SK-N-MC (cell line): ENCODE measurements at places on chromosomes 1 and 21.

DNA sequence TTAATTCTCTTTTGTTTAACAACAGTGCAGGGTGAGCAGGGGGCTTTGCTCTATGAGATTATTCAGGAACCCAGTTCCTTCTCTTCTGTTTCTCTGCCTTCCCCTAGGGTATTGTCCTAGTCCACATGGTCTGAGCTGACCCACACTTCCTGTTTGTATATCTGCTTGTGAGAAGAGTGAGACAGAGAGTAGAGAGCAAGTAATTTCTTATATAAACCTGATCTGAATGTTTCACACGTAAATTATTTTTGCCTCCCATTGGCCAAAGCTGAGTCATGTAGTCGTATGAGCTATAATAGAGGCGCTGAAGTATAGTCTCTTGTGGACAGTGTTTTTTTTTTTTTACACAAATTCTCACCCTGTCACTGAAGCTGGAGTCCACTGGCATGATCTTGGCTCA lies 134.2 kb upstream of the SERTAD4 start:
- DNase-seq: no peak

- DNase-seq: no peak
These were observed 154.9 kb downstream of the PAPPA2 start for GRCh38 chr1:176617881-176618280.

DNA sequence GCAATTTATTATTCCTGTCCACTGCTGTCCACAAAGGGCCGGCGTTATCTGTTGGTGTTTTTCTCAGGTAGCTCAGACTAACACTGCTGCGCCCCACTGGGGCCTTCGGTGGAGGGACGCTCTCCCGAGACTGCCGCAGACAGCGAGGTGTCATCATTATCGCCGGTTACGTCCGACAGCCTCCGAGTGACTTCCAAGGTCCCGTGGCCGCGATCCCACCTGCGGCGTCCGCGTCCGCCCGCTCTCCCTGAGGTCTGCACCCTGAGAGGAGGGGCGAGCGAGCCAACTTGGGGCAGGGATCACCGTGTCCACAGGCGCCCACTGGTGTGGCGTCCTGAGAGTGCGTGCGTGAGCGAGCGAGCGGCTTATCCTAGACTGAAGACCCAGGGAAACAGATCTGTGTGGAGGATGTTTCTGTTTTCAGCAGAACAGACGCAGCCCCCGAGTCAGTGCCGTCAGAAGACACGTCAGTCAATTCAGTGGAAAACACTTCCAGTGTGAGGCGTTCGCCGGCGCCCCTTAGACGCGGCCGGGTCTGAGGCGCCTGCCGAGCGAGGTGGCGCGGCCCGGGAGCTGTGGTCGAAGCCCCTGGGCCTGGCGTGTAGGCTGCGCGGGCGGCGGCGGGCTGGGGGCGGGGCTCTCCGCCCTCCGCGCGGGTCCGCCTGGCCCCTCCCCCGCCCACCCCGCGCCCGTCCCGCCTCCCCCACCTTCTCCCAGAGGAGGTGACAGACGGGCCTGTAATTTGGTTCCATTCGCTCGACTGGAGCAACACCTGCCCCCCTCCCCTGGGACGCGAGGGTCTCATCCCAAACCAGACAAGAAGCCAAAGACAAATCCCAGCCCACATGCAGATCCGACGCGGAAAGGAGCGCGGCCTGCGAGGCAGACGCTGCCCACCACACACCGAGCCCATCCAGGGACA lies 12.6 kb downstream of the NHLH2 start:
- DNase-seq: no peak

- DNase-seq: no peak
These were observed 145.8 kb upstream of the TMPRSS15 start for GRCh38 chr21:18549214-18549905.

- DNase-seq: no peak
These were observed 643.2 kb downstream of the KCNT2 start for GRCh38 chr1:195965036-195965435.

DNA sequence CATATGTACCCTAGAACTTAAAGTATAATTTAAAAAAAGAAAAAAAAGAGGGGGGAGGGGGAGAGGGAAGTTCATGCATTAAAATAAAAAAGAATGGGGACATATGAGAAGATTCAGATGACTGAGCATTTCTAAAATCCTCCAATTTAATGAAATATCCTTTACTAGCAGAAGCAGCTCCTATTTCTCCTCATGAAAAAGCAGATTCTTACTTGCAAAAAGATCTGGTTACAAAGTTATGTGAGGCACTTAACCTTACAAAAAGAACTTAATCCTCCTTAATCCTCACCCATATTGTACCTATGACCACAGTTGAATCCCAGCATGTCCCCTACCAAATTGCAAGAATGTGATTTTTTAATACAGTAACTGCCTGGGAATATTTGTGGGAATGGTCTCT lies 298.5 kb downstream of the SRGAP2C start:
- DNase-seq: no peak

DNA sequence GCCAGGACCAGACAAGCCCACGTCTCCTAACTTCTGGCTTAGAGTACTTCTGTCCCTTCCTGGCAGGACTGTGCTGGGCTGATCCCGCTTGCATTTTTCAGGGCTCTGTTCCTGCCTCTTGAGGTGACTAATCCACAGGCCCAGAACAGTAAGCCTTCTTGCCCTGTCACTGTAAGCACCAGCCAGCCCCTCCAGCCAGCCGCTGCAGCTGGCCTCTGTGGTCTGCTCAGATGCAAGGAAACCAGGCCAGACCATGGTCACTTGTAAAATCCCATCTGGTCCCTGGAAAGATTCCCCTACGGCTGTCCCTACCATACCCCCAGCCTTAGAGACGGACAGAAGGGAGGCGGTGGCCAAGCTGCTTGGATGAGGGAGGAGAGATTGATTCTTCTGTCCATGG lies 74.2 kb downstream of the KIRREL1 start:
- DNase-seq: no peak

- DNase-seq: no peak
These were observed 14.7 kb upstream of the RAP1A start for GRCh38 chr1:111604931-111605330.

DNA sequence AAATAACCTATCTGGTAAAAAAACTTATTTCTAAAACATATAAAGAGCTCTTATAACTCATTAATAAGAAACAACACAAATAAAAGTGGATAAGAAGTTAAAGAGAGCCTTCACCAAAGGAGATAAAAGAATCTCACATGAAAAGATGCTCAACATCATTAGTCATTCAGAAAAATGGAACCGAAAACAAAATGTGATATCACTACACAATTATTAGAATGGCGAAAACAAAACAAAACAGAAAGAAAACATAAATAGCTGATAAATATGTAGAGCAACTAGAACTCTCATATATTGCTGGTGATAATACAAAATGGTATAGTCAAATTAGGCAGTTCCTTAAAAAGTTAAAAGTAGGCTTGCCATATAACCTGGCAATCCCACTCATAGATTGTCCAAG lies 1109.3 kb downstream of the PLA2G4A start:
- no peak for DNase-seq
